ENCODE measurements at places on chromosomes 12 and 14.

- no peak for DNase-seq
These were observed 11.1 kb upstream of the CLEC2A start for GRCh38 chr12:9943240-9943639.

- DNase-seq, result no peak
These were observed 325.2 kb upstream of the RGS6 start for GRCh38 chr14:71607056-71607455.

DNA sequence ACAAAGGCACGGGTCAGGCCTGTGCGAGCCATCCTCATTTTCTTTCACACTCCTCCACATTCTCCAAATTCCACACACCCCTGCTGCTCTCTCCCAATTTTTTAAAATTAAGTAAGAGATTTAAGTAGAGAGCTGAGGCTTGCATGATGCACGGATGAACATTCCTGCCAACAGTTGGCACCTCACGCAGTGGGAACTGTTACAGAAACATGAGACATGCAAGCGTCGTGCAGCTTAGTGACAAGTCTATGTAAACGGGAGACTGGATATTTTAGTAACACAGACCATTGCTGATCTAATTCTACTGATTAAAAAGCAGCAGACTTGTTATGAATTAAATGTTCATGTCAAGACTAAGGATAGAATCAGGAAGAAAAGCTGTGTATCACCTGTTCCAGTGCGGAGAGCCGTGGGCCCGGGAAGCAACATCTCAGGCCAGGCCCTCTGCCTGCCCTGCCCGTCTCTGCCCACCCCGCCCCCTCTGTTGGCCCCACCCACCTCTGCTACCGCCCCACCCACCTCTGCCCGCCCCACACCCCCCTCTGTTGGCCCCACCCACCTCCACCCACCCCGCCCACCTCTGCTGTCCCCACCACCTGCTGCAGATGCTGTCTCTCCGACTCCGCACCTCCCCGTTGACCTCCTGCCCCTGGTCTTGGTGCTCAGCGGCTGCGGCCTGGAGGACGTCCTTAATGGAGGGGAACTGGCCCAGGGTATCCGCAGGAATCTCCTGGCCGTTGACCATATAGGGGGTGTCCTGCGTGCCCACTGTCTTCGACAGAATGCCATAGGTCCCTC is 21.2 kb downstream of the GOLGA3 start:
- DNase-seq, result no peak

DNA sequence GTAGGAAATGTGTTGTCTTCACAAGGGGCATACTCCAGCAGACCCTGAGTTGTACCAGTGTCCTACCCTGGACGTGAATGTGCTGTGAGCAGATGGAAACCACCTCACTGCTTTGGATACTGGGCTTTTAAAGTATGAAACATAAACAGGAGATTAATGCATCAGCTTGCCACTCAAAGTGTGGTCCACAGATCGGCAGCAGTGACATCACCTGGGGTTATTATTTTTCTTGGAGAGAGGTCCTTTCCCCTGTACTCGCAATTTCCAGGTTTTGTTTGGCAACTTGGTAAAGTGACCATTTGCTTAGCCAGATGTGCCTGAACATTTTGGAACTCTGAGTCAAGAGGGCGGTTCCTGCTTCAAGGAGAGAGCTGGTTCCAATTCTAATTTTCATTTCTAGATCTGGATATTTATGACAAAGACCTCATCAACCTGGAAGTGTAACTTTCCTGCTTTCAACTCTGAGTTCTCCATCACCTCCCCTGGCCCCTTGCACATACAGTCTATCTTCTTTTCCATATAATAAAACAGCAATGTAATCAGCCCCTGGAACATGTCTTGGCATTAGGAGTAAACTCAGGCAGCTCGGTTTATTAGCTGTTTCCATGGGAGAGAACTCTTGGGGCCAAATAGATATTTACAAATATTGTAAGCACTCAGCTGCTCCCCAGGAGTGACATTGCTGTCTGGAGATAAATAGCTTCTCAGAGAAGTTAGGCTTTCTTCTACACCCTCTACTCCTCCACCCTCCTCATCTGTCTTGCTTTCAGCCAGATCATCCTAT is 237.0 kb upstream of the TBX3 start:
- DNase-seq, result no peak

GRCh38 chr12:2294651-2295475 is 242.1 kb downstream of the CACNA1C start:
- DNase-seq, result no peak

DNA sequence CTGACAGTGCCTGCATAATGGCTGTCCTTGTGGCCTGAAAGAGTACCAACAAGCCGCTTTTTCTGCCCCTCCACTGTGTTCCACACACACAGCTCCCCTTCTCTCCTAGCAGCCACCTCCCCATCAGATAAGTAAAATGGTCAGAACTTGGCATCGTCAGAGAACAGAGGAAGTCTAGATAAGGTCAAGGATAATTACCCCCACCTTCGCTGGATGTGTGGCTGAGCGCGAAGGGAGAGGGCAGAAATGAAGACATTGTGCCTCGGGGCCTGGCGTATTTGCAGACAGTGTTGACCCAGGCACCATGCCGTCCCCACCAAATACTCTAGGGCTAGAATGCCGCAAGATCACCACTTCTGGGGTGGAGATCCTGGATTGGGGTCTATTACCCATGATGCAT is 30.6 kb downstream of the FBXO21 start:
- no peak for DNase-seq

DNA sequence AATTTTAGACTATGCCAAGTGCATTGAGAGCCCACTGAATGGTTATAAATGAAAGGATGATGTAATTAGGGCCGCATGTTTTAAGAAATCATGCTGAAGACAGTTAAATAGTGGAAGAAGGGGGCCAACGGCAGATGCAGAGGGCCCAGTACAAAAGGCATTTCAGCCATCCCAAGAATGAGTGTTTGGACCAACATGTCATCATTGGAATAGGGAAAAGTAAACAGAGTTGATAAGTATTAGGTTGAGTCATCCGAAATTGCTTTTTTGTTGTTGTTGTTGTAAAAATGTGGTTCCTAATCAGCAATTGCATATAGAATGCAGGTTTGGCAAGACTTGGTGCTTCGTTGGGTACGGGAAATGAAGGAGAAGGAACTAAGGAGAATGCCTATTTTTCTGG is 29.5 kb downstream of the BMP4 start:
- no peak for DNase-seq

- no peak for DNase-seq
These were observed 29.5 kb downstream of the SPPL3 start for GRCh38 chr12:120874547-120875245.

DNA sequence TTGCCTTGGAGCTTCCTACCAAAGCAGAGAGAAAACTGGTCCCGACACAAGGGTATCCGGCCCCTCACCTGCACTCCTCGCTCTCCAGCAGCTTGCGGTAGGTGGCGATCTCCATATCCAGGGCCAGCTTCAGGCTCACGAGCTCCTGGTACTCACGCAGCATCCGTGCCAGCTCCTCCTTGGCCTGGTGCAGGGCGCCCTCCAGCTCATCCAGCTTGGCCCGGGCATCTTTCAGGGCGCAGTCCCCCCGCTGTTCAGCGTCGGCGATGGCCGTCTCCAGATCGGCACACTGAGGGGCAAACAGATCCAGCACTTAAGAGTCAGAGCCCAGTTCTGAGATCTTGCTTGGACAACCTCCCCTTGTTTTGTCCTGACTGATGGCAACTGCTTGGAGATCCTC is 13.7 kb downstream of the KRT72 start:
- DNase-seq, result no peak

DNA sequence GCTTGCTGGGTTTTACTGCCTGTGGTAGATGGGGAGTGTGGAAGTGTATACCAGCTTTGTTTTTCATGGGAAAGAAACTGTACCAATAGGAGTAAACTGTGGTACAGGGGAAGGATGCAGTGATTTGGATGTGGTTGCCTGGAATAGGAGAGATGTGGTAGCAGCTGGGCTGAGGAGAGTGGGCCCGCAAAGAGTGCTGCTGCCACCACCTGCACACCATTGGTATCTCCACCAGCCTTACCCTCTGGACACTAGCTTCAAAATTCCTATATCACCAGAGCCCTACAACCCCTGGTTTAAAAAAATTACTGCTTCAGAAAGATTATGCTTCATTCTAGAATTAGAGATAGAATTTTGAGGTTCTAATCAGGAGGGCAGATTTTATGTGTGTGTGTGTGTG is 53.6 kb downstream of the AKAP6 start:
- no peak for DNase-seq

DNA sequence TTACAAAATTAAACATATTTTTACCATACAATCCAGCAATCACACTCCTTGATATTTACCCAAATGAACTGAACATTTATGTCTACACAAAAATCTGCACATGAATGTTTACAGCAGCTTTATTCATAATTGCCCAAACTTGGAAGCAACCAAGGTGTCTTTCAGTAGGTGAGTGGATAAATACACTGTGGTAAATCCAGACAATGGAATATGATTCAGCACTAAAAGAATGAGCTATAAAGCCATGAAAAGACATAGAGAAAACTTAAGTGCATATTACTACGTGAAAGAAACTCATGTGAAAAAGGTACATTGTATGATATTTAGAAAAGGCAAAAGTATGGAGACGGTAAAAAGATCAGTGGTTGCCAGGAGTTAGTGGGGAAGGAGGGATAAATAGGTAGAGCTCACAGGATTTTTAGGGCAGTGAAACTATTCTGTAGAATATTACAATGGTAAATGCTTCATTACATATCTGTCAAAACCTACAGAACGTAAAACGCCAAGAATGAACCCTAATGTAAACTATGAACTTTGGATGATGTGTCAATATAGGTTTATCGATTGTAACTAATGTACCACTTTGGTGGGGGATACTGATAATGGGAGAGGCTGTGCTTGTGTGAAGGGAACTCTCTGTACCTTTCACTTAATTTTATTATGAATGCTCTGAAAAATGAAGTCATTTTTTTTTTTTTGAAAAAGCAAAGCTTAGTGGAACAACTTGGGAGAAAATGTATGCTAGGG is 295.7 kb downstream of the CEP128 start:
- no peak for DNase-seq

GRCh38 chr12:78878459-78878858 is 13.9 kb downstream of the SYT1 start:
- DNase-seq, result no peak

- no peak for DNase-seq
These were observed 4.9 kb upstream of the MRPL52 start for GRCh38 chr14:22824711-22825359.

DNA sequence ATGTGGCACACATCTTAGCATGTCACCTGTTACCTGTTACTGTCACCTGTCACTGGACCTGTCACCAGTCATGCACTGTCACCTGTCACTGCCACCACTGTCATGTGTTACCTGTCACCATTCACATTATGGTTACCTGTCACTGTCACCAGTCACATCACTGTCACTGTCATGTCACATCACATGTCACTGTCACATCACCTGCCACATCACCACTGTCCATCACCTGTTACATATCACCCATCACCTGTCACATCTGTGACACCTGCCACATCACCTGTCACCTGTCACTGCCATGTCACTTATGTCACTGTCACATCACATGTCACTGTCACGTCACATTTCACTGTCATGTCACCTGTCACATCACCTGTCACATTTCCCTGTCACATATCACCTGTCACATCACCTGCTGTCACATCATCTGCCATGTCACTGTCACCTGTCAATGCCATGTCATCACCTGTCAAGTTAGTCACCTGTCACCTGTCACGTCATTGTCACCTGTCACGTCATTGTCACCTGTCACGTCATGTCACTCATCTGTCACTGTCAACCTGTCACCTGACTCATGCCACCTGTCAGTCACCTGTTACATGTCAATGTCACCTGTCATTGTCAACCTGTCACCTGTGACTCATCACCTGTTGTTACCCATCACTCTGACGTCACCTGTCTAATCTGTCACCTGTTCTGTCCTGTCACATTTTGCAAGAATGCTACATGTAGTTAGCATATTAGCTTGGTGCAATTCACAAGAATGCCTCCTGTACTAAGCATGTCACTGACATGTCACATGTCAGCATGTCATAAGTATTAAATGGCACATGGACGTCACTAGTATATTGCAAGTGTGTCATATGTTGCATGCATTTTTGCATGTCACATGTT is 29.0 kb upstream of the TESC start:
- no peak for DNase-seq

GRCh38 chr12:66491853-66492252 is 187.0 kb downstream of the GRIP1 start:
- DNase-seq, result no peak

DNA sequence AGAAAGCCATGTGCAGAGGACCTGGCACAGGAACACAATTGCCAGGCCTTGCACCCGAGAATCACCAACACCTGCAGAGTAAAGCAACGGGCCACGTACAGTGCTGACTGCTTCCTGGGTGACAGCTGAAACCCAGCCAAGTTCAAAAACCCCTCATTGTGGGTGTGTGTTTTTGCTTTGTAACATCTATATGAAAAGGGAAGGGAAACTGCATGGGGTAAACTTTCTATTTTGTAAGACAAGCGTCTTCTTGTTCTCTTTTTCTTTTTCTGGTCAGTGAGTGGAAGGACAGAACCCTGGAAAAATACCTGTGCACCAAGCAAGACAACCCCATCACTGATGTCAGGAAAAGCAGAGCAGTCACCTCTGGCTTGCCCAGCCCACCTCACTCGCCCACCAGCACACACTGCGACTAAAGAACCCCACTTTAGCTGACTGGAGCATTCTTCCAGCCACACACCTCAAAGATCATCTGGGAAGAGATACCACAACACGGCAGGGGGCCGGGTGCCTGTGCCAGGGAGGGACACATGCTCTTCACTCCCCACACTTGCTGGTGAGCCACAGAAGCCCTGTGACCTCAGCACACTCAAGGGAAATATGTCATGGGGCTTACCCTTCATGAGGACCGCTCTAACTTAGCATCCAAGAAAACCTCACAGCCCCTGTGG is 172.3 kb downstream of the NDUFA12 start:
- DNase-seq, result no peak

- no peak for DNase-seq
These were observed 397 bp downstream of the BDKRB1 start for GRCh38 chr14:96256407-96256806.

DNA sequence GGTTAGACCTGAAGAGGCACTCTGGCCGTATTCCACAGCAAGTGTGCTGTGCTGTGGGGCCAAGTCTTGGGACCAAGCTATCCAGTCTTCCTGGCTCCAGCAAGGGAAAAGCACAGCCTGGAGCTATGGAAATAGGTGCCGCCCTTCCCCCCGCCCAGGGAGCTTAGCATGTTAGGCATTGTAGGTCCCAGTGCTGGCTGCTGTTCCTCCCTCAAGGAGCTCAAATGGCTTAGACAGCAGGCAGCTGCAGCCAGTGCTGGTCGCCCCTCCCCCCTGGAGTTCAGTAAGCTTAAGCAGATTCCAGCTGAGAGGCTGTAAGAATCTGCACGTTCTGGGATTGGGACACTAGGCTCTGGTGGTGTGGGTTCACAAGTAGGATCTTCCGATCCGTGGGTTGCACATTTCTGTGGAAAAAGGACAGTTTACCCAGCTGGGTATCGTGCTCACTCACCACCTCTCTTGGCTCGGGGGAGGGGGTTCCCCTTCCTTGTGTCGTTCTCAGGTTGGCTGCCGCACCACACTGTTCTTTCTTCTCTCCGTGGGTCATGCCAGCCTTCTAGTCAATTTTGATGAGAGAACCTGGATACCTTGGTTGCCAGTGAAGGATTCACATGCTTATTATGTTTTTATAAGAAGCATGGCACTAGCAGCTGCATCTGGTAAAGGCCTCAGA is 127.3 kb downstream of the CNTN1 start:
- DNase-seq, result no peak

Measured in HuH-7.5 (cell line).